ENCODE measurements at places on chromosomes 1 and 21.

DNA sequence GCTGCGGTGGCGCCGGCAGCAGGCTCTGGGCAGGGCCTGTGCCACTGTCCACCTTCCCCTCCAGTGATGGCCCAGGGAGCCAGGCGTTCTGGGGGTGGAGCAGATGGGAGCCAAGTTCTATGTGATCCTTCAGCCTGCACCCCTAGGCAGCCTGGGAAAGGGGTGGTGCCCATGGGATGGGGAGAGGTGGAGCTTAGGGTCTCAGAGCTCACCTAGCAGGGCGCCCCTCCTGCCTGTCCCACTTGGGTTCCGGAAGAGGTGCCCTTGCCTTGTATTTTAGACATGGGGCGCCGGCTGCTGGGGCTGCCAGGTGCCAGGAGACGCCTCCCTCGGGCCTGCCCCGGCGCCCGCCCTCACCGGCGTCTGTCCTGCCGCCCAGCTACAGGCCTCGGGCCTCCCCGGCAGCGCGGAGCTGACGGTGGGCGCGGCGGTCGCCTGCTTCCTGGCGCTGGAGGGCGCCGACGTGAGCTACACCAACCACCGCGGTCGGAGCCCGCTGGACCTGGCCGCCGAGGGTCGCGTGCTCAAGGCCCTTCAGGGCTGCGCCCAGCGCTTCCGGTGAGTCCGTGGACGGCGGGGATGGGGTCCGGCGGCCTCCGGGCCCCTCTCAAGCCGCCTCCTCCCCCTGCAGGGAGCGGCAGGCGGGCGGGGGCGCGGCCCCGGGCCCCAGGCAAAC lies 3.1 kb upstream of the MMP23B start:
- peak; percentile 10 for DNase-seq

GRCh38 chr1:71083271-71083670 lies 2.4 kb upstream of the ZRANB2 start:
- DNase-seq = no peak

GRCh38 chr1:26148887-26149286 lies 10.0 kb upstream of the FAM110D start:
- DNase-seq = no peak

- DNase-seq = no peak
Measured at GRCh38 chr21:43790010-43790524, 690 bp downstream of the RRP1 start.

GRCh38 chr1:204073837-204074273 lies 940 bp downstream of the SOX13 start:
- peak; percentile 49 for DNase-seq

- DNase-seq = no peak
Measured at GRCh38 chr1:233657466-233657865, 43.6 kb downstream of the KCNK1 start.

DNA sequence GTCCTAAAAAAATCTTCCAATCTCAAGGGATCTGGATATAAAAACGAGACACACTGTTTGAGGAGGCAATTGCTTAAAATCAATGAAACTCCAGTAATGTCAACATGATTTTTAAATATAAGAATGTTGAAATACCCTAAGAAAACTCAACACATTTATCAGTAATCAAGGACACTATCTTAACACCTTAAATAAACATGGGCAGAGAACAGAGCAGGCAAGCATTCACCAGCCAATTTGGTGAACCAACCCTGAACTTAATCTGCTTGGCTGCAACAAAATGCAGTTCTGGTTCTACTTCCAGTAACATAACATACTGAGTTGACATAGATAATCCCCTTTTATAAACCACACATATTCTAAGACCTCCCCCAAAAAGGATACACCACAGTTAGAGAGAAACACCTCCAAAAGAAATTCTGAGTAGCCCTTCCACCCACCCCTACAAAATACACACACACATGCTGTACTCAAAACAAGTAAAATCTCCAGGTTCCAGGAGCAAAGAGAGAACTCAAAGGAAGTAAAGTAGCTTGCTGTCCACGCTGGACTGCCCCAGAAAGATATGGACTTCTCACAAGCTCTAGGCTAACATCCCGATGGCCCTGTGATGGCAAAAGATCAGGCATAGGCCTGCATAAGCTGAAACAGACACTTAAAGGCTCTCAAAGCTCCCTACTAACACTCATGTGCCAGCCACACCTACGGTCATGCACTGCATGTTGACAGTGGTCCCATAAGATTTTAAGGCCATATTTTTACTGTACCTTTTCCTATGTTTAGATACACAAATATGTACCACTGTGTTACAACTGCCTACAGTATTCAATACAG lies 30.5 kb downstream of the TP53BP2 start:
- no peak for DNase-seq

DNA sequence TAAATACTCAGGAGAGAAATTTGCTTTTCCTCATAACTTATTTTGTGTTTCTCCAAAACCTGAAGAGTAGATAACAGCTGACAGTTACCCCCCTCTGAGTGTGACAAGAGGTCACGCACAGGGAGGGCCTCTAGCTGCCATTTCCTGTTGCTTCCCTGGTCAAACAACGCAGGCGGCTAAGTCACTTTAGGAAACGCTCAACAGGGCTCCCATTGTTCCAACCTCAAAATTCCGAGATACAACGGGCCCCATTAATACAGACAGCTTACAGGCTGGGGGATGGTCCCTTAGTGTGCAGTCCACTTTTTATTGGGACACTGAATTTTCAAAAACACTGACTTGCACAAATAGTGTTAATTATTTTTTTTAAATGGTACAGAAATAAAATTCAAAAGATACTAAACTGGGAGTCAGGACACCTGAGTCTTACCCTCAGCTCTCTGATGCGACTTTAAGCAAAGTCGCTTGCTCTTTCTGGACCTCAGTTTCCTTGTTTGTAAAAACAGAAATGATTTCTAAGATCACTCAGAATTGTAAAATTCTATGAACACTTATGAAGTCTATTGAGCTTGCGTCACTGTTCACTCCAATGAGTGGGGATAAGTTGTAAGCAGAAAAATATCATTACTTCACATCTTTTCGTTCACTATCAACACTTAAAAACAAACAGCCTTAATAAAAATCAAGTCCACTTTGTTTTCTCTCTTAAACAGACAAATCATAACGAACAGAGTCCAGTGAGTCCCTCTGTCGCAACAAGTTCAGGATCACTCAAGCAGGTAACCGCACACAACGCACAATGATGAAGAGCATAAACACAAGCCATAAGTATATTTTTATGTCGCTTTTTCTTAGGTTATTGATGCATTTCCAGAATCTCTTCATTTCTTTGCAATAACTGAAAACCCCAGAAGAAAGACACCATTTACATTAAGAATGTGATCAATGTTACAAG lies 13.5 kb downstream of the LZIC start:
- DNase-seq = no peak

Measured in WERI-Rb-1 (cell line).